ENCODE measurements at places on chromosomes 3 and 15. TPM values are rescaled to one million over a fixed set of nuclear protein-coding genes. Genes with fewer than 3 reads are reported as not detected.

CEP19 gene
- 0.79 TPM for total RNA-seq

TICRR gene
- under 0.01 TPM for total RNA-seq

USP13 gene
- total RNA-seq: 7.3 TPM

C3orf22 gene
- not detected for total RNA-seq

SPINT1 gene
- 1.2 TPM for total RNA-seq

ADAMTS9 gene
- 13.8 TPM for total RNA-seq

GCSAM gene
- 0.75 TPM for total RNA-seq

KIF15 gene
- total RNA-seq: 15.9 TPM

- H3K36me3 ChIP-seq: no peaks in the 10 kb centered on the region
- H3K4me3 ChIP-seq: no peak within 1 kb of the TSS
- H3K4me1 ChIP-seq: peaks cover 17% of the 10 kb centered on the region
- no peak for DNase-seq
- no peaks in the 10 kb centered on the region for H3K27me3 ChIP-seq
These were observed at the start of gene MYL3 for GRCh38 chr3:46863261-46863782. Gene MYL3, minus strand, starts transcription at chr3:46863444. Its CDS starts 54 bp downstream, at chr3:46863390.

GRCh38 chr15:66619152-66619903, 53.5 kb upstream of the LCTL start:
- peaks cover 31% of the 10 kb centered on the region for H3K4me1 ChIP-seq
- H3K36me3 ChIP-seq: no peaks in the 10 kb centered on the region
- peak; percentile 87 for DNase-seq
- H3K4me3 ChIP-seq: no peak overlapping the region
- no peaks in the 10 kb centered on the region for H3K27me3 ChIP-seq

GRCh38 chr3:77320514-77320913, 280.6 kb downstream of the ROBO2 start:
- H3K27me3 ChIP-seq: no peaks in the 10 kb centered on the region
- no peaks in the 10 kb centered on the region for H3K36me3 ChIP-seq
- H3K4me3 ChIP-seq: peak overlapping the region; percentile 30
- H3K27ac ChIP-seq: no peak overlapping the region
- no peak for DNase-seq

GRCh38 chr15:45424429-45424828, 46.1 kb upstream of the GATM start:
- H3K36me3 ChIP-seq: peaks cover 18% of the 10 kb centered on the region
- H3K4me3 ChIP-seq: no peak overlapping the region
- DNase-seq: no peak
- no peak overlapping the region for H3K27ac ChIP-seq

DNA sequence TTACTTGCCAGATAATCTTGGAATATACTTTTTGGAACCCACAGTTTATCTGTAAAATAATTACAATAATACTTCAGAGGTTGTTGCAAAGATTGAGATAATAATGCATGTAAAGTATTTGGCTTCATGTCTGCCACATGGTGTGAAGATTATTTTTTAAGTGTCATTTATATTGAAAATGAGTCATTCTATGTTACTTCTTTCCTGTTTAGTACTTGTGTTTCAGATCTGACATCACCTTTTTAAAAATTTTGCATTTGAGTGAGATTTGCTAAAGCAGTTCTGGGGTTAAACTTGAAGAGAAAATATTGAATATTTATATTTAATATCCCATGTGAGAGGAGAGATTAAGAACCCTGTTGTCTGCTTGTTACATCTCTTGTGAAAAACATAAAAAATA, 31.2 kb downstream of the IQGAP1 start:
- no peak overlapping the region for H3K4me3 ChIP-seq
- H3K27me3 ChIP-seq: no peaks in the 10 kb centered on the region
- H3K4me1 ChIP-seq: peaks cover 7% of the 10 kb centered on the region
- H3K36me3 ChIP-seq: no peaks in the 10 kb centered on the region
- H3K27ac ChIP-seq: no peak overlapping the region
- no peak for DNase-seq

- no peaks in the 10 kb centered on the region for H3K36me3 ChIP-seq
- H3K27ac ChIP-seq: no peak overlapping the region
- H3K27me3 ChIP-seq: no peaks in the 10 kb centered on the region
- H3K4me3 ChIP-seq: no peak overlapping the region
- H3K4me1 ChIP-seq: peaks cover 38% of the 10 kb centered on the region
These were observed 126.0 kb downstream of the THRB start for GRCh38 chr3:24368605-24369004.

DNA sequence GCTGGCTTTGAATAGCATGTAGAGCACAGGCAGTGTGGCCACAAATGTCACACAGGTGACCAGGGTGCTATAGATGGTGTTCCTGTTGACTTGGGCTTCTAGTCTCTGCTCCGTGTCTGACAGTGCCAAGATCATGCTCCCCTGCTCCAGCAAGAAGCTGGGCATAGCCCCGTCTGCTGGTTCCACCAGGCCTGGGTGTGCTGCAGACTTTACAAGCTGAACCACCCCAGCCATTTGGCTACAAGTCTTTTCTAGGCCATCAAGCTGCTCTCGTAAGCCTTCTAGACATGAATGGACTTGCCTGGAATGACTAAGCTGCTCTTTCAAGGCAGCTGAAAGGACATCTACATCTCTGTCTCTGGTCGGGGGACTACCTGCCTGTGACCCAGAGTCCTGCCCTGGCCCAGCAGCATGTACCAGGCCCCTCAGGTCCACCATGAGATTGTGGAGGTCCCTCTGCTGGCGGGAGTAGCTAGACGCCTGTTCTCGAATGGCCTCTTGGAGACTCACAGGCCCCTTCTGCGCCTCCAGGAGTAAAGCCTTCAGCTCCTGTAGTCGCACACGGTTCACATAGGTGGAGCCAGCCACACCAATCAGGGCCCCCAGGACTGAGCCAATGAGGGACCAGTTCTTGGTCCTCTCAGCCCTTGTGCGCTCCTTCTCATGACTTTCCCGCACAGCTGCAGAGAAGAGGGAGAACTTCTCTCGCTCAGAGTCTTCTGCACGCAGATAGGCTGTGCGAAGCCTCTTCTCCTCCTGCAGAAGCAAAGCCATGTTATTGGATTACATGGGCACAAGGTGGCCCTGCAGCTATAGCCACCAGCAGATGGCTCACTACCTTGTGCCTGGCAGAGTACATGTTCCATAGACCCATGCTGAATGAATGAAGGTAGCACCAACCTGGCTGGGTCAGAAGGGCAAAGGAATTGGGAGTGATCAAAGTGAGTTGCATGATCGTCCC, 2.8 kb upstream of the PLXNB1 start:
- no peak overlapping the region for H3K27ac ChIP-seq
- H3K27me3 ChIP-seq: no peaks in the 10 kb centered on the region
- no peaks in the 10 kb centered on the region for H3K36me3 ChIP-seq
- DNase-seq: no peak

DNA sequence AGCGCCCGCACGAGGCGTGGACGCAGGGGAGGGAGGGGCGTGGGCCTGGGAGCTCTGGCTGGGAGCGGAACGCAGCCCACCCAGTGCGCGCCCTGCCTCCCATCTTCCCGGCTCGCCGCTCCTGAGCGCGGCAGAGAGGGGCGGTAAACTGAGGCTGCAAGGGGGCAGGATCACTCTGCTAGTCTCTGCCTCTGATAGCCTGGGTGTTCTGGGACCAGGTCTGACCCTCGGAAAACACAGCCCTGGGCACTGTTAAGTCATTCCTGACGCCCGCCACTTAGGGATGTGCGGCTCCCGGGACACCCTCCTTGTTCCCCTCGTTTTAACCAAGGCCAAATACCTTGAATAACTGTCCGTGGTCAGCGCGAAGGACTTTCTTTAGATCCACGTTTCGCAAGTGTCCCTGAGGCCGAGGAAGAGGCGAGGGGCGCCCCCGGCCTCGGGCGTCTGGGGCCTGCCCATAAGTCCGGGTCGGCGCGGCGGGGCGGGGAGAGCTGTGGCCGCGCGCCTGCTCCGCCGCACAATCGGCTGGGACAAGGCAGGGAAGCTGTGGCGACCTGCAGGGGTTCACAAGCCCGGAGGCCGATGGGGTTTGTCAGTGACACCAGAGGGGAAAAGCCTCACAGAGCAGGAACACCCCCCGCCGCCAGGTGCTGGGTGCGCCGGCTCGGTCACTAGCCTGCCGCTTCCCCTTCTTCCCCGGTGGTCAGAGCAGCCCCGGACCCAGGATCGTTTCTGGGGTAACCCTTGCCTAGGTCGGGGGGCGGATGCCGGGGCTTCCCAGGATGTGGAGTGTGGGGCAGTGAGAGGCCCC, 1.5 kb downstream of the ITPKA start:
- peak overlapping the region; percentile 40 for H3K4me3 ChIP-seq
- no peak for DNase-seq
- H3K4me1 ChIP-seq: peaks cover 24% of the 10 kb centered on the region
- H3K27ac ChIP-seq: no peak overlapping the region

DNA sequence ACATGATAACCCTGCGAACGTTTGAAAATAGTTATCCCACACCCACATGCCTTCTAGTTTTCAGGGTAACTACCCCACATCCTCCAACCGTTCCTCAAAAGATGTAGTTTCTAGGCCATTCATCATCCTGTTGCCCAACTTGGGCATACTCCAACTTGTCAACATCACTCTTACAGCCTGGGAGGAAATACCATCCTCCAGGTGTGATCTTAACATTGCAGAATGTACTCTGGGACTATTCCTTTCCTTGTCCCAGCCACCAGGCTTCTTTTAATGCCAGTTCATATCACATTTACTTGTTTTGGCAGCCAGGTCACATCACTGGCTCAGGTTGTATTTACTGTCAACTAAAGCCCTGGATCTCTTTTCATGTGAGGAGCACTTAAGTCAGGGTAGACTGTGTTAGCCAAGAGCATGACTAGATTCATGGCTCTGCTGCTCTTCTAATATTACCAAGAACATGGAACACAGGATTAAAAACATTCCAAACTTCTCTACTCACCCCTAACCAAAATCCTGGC, 4.0 kb upstream of the DENND6A start:
- H3K4me3 ChIP-seq: no peak overlapping the region
- no peaks in the 10 kb centered on the region for H3K36me3 ChIP-seq
- no peak overlapping the region for H3K27ac ChIP-seq
- no peaks in the 10 kb centered on the region for H3K27me3 ChIP-seq
- no peak for DNase-seq

- no peak for DNase-seq
- H3K27ac ChIP-seq: no peak overlapping the region
- H3K4me1 ChIP-seq: no peaks in the 10 kb centered on the region
- H3K27me3 ChIP-seq: no peaks in the 10 kb centered on the region
- no peaks in the 10 kb centered on the region for H3K36me3 ChIP-seq
These were observed 26.6 kb upstream of the SLMAP start for GRCh38 chr3:57729334-57730045.

GRCh38 chr3:120841264-120841663, 66.7 kb upstream of the STXBP5L start:
- H3K27me3 ChIP-seq: no peaks in the 10 kb centered on the region
- DNase-seq: no peak
- no peaks in the 10 kb centered on the region for H3K4me1 ChIP-seq

GRCh38 chr15:34241376-34242330, 16.8 kb downstream of the EMC4 start:
- no peaks in the 10 kb centered on the region for H3K4me1 ChIP-seq
- no peak overlapping the region for H3K27ac ChIP-seq
- H3K4me3 ChIP-seq: no peak overlapping the region
- peaks cover 22% of the 10 kb centered on the region for H3K36me3 ChIP-seq

DNA sequence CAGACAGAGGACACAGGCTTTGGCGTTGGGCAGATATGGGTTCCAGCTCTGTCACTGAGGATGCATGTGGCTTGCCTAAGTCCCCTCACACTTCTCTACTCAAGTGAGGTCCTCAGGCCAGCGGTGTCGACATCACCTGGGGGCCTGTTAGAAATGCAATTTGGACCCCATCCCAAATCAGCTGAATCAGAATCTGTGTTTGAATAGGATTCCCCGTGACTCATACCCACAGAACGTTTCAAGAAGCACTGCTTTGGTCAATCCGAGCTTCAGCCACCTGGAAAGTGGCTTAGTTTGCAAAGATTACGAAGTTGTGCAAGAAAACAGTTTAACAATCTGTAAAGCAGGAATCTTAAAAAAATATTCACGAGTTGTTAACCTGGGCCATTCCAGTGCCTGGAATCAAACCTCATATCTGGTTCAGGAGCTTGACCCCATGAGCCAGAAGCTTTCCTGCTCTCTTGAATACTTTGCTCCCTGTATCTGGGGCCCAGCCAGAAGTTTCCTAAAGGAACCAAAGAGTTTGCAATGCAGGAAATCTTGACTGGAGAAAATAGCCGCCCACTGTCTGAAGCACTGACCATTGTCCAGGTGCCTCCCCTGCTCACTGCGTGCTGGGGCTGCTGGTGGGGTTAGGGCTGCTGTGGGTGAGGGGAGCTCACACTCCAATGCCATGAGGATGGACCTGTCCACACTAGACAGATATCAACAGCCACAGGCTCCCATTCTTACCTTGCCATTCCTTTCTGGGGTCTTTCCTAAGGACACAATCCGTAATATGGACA, 208.5 kb upstream of the LINGO1 start:
- H3K4me1 ChIP-seq: no peaks in the 10 kb centered on the region
- DNase-seq: no peak
- H3K27me3 ChIP-seq: no peaks in the 10 kb centered on the region
- no peak overlapping the region for H3K27ac ChIP-seq
- H3K36me3 ChIP-seq: no peaks in the 10 kb centered on the region

DNA sequence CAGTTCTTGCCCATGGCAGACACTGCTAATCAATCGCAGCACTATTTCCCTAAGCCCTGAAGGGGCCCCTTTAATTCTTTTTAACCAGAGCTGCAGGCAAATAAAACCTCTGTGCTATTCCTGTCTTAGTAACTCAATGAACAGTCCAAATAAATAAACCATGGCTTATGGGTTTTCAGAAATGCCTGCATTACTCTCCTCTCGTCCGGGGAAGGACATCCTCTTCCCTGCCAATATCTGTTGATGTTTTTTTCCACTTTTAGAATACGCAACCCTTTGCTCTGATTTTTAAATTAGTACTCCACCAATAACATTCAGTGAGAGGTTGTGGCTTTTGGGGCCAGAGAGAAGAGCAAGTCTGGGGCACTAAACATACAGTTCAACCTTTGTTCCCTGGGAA, 35.2 kb upstream of the PRICKLE2 start:
- H3K4me3 ChIP-seq: no peak overlapping the region
- H3K4me1 ChIP-seq: no peaks in the 10 kb centered on the region
- no peak for DNase-seq

- H3K27me3 ChIP-seq: no peaks in the 10 kb centered on the region
- H3K4me3 ChIP-seq: no peak overlapping the region
- no peaks in the 10 kb centered on the region for H3K36me3 ChIP-seq
These were observed 38.2 kb upstream of the PLCL2 start for GRCh38 chr3:16846373-16847080.

- no peak overlapping the region for H3K4me3 ChIP-seq
- no peaks in the 10 kb centered on the region for H3K27me3 ChIP-seq
- no peak for DNase-seq
These were observed 1.7 kb downstream of the KLHL25 start for GRCh38 chr15:85792912-85793590.

GRCh38 chr15:29090617-29091466, 178.8 kb downstream of the NSMCE3 start:
- H3K27me3 ChIP-seq: no peaks in the 10 kb centered on the region
- peak; percentile 44 for DNase-seq
- H3K27ac ChIP-seq: no peak overlapping the region

GRCh38 chr3:188573956-188574355, 420.0 kb downstream of the LPP start:
- peaks cover 2% of the 10 kb centered on the region for H3K36me3 ChIP-seq
- DNase-seq: no peak
- no peak overlapping the region for H3K27ac ChIP-seq
- H3K4me1 ChIP-seq: peaks cover 2% of the 10 kb centered on the region

- H3K4me3 ChIP-seq: no peak overlapping the region
- no peaks in the 10 kb centered on the region for H3K27me3 ChIP-seq
- H3K4me1 ChIP-seq: no peaks in the 10 kb centered on the region
- no peak overlapping the region for H3K27ac ChIP-seq
- H3K36me3 ChIP-seq: no peaks in the 10 kb centered on the region
- DNase-seq: no peak
These were observed 533.2 kb downstream of the GRM7 start for GRCh38 chr3:7393944-7394605.
